Cardiac fibroblast (primary cell): ENCODE measurements at places on chromosomes 5 and 9.

- DNase-seq: no peak
Measured at GRCh38 chr5:1037123-1037670, 28.6 kb downstream of the NKD2 start.

DNA sequence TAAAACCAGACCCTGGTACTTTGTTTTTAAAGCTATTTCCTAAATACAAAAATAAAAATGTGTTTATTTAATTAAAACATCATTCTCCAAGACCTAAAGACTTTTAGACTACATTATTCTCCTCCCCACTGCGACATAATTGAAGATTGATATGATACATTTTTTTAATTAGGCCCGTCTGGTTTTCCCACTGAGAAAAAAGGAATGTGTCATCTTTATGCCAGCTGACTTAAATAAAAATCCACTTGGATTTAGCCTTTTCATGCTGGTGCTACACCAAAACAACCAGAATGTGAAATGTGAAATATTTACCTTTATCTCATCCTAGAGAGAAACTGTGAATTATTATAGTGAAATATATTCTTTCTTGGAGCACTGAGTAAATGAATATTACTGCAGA is 155.5 kb upstream of the PPP1R2B start:
- no peak for DNase-seq

DNA sequence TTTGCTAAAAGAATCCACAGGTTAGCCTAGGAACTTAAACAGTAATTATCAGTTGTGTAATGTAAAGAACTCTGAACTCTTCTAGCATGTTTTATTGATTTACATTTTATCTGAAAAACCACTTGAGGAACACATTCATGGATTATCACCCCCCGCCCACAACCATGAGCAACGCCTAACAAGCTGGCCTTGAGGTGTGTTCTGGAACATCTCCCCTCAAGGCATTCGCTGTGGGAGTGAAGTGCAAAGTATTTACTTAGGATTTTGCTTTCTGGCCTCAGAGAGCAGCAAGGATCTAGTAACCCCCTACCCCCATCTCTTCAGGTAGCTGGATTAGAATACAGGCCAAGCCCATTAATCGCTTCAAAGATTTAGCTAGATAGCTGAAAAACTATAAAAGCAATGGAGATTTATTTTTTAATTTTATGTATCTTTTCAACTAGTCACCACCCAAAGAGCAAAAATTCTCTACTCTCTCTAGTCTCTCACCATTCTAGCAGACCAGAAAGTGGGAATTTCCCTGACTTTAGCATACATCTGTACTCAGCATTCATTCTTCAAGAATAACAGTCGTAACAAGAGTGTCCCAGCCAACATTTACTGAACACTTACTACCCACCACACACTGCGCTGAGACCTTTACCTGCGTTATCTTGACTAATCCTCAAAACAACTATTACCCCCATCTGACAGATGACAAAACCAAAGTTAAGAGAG is 37.2 kb downstream of the DDX31 start:
- no peak for DNase-seq

DNA sequence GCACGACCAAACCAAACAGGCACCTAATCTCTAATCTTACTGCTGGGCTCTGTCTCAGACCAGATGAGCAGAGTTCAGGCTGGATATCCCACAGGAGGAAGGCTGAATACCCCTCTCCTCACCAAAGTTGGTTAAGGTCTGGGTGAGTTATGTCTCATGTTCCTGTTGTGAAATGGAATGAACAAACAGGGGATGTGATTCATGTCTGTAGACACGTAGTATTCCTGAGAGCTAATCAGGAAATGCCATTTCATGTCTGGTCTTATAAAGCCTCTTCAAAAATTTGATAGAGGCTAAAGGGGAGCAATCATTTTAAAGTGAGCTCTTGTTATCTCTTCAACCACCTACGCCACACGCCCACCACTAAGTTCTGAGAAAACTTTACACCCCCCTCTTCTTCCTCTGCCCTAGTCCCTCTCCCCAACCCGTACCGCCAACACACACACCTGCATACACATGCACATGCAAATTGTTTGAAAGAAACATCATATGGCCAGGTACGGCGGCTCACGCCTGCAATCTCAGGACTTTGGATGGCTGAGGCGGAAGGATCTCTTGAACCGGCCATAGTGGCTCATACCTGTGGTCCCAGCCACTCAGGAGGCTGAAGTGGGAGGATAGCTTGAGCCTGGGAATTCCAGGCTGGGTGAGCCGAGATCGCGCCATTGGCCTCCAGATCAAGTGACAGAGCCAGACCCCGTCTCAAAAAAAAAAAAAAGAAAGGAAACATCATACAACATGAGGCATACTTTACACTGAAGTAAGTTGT is 69.8 kb upstream of the RAI14 start:
- peak; percentile 99 for DNase-seq

DNA sequence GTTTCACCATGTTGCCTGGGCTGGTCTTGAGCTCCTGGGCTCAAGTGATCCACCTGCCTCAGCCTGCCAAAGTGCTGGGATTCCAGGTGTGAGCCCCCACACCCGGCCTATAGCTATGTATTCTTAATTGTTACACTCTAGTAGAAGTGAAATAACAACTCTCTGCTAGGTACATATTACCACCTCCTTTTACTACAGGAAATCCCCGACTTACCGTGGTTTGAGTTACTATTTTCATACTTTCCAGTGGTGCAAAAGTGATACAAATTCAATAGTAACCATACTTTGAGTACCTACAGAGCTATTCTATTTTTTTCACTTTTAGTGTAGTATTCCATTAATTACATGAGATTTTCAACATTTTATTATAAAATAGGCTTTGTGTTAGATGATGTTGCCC is 719 bp downstream of the ARL14EPL start:
- no peak for DNase-seq

DNA sequence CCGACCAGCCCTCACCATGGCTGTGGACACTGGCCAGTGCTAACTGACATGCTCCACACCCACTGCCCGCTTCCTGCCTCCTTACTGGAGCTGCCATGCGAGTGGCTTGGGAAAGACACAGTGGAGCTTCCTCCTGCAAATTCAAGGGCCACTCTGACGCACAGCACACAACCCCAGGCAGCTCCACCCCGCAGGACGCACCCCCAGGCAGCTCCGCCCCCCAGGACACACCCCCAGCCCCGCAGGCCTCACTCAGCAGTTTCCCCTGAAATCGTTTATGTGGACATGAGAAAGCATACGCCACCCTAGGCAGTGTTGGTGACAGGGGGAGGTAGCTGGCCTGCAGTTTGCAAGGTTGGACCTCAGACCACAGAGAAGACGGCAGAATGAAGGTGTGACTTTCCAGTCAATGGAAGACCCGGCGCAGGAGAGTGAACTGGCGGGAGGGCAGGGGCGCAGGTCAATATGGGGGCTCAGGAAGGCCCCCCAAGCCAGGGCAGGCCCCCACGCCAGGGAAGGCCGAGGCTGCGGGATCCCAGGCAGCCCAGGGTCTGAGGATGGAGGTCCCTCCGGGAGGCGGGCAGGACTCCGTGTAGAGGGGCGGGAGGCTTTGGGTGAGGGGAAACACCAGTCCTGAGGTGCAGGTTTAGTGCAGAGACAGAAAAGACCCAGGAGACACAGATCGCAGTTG is 21.6 kb downstream of the LPCAT1 start:
- DNase-seq: no peak

- DNase-seq: no peak
Measured at GRCh38 chr9:122333169-122333808, 37.5 kb upstream of the PTGS1 start.

GRCh38 chr9:5879419-5880181 is 11.1 kb upstream of the MLANA start:
- peak; percentile 77 for DNase-seq
